Right ventricle myocardium inferior (tissue), 1 donor: ENCODE measurements at places on chromosomes 5 and 9. TPM values are rescaled to one million over a fixed set of nuclear protein-coding genes. Genes with fewer than 3 reads are reported as not detected.

- DNase-seq, result no peak
These were observed 113.8 kb downstream of the WDR70 start for GRCh38 chr5:37492778-37493555.

DNA sequence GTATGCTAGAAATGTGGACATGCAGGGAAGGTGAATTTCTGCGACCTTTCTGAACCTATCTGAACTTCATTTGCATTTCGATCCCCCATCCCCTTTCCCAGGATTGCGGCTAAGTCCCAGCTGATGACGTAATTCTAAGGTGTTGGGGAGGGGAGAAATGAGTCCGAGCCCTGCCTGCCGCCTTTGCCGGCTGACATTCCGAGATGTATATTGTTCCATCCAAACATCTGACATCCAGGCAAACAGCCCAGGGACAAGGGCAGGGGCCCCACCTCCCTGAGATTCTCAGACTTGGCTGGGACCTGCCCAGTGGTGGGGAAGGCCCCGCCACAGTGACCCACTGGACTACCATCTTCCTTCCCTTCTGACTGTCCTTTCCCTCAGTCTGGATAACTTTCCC is 494.6 kb downstream of the ENC1 start:
- DNase-seq, result no peak

GRCh38 chr5:66540078-66540477 is 56.1 kb upstream of the MAST4 start:
- DNase-seq, result no peak

MYMK gene
- total RNA-seq, result not detected

TMEM174 gene
- not detected for total RNA-seq

FIBCD1 gene
- 0.57 TPM for total RNA-seq

PCAT7 gene
- total RNA-seq, result not detected

PCDHB6 gene
- 0.51 TPM for total RNA-seq

DNA sequence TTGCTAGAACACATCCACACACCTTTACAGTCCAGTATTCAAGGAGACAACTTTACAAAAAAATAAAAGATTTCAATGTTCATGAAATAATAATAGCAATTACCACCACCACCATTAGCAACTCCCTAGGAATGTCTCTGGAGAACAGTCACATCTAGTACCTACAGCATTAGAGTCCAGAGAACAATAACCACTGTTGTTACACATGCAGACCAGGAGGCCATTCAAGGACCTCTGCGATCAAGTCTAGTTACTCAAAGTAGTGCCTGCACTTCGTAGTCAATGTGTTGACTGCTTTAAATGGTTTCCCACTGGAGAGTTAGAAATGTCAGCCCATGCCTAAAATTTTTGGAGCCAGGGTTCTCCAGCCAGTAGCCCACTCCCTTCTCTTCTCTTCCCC is 244.4 kb downstream of the DEPDC1B start:
- no peak for DNase-seq

DNA sequence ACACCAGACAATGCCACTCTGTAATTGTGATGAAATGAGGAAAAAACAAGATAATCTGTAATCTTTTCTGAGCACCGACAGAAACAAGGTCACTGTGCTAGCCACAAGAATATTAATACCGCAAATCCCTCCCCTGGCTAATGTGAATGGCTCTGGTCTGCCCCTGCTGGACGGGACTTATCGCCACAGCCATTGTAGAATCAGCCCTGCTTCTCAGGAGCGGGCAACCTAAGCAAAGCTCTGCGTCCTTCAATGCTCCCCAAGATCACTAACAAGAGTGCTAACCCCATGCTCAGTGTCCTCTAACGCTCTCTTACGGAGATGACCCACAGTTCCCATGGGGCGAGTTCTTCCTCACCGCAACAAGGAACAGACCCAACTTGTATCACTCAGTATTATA is 42.7 kb downstream of the OR2V1 start:
- DNase-seq, result no peak

DNA sequence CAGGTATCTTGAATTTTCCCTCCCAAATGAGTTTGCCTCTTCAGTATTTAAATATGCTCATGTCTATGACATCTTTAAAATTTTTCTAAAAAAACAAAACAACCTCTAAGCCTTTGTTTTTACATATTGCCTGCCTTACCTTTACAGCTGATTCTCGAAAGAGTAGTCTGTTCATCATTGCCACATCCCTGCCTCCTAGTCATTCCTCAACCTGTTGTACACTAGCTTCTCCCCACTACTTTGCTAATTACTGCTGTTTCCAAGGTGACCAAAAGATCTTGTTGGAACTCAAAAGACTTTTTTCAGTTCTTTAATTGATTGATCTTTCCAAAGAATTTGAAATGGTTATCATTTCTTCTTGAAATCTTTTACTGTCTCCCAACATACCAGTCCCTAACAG is 1.9 kb upstream of the NADK2 start:
- DNase-seq, result no peak

DNA sequence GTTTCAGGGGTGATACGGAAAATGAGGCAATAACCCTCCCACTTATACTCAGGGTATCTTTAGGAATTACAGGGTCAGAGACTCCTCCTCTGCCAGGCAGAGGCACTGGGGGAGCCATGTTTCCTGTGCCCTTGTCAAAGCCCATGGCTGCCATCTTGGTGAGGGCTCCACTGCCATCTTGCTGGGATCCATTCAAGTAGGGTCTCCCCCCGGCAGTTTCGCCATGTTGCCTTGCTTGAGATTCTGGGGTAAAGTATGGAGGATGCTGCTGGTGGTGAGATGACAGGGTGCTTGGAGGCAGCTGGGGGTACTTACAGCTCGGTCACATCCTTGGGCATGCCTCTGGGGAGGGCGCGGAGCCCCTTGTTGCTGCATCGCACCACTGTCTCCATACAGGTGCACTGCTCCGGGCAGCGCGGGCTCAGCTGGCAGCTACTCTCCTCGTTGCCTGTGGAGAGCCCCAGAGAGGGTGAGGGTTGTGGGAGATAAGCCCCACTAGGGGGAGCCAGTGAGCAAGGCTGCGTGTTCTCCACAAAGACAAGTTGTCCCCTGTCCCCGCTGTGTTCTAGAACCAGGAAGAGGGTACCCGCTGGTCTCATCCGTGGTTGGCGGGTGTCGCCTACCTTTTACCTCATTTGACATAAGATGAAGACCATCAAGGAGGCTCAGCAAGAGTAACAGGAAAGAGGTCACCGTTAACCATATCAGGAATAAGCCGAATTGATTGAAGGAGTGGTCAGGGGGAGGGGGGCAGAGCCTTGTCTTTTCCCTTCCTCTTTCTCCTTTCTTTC is 169.0 kb upstream of the PANK3 start:
- no peak for DNase-seq

CCL27 gene
- total RNA-seq, result not detected

- DNase-seq, result peak; percentile 81
These were observed 104.0 kb upstream of the ZNF366 start for GRCh38 chr5:72611118-72611730.

GRCh38 chr5:82204567-82204966 is 73.6 kb downstream of the RPS23 start:
- DNase-seq, result no peak

- no peak for DNase-seq
These were observed 83.6 kb upstream of the BNC2 start for GRCh38 chr9:16954040-16954439.

DNA sequence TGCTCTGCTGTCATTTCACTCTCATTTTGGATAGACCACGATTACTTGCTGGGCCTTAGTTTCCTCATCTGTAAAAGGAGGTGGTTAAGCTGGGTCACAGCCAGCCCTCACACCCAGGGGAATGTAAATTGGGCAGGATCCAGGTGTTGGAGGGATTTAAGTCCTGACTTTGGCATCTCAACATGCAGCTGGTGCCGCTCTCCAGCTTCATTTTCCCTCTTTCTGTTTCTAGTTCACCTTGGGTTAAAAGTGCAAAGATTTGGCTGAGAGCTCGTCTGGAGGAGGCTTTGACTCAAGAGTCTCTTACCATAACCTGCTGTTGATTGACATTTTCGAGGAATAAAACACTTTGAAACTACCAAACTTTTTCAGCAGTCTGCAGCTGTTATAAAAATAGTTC is 144.3 kb upstream of the DHFR start:
- DNase-seq, result no peak
